Stimulated activated CD4-positive, alpha-beta T cell treated with anti-CD3 and anti-CD28 coated beads, Interleukin-15, amount 100 ng/mL, for 1 hour (primary cell): ENCODE measurements at places on chromosomes 3 and 15.

DNA sequence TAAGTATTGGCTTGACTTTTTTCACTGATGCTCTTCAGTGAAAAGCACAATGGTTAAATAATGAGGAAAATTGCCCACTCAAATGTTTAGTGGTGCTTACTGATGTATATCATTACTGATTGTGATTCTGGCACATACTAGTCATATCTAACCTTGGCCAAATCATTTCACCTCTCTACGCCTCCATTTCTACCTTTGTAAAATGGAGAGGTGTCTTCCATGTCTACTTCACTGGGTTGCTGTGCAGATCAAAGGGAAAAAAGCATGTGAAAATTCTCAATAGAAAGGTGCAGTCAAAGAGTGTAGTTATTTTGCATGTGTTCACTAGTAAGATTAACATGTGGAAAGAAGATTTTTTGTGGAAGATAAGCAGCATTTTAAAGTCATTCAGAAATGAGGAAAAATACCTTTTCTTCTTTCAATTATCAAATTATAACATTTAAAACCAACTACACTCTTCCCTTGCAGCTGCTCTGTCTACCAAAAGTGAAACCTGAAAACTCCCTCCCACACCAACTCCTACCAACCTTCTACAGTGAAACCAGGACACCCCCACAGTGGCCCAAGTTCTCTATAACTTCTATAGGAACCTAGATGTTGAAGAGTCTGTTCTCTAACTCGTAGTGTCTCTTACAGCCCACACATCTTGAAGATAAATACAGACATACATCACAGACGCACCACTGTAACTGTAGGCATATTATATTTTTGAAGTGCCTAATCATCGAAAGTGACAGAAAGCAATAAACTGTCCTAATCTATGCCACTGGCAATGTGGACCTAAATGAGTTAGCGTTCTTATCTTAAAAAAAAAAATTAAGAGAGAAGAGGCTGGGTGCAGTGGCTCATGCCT is 1.4 kb downstream of the CD200R1 start:
- DNase-seq, result peak; percentile 14

DNA sequence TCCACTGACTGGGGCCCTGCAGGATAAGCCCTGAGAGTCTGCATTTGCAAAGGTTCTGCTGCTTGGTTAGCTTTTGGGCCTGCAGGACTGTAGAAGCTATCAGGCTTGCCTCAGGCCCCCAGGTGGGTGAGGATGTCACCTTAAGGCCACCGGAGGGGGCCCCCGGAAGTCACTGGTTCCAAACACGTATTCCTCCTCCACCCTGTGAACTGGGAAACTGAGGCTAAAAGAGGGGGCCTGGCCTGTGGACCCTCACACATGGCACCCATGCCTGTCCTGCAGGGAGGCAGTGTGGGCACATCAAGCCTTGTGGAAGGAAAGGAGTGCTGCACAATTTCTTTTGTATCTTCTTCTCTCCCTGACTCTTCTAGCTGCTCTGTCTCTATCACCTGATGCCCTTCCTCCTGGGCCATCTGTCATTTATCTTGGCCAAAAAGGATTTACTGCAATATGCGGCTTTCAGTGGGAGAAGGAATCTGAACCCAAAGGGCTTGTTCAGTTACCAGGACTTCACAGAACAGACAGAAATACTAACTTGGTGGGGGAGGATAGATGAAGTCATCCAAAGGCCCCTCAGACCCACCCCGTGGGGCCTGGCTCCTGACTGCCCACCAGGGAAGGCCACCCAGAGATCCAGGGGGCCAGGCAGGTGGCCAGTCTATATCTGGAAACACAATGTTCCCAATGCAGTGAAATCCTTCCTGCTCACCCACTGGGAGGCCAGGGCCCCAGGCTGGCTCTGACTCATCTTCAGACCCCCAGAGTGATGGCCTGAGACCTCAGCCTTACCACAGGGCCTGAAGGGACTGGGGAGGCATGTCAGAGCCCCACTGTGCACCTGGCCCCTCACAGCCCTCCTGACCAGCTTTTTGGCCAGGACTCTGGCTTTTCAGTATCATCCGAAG is 18.3 kb downstream of the UBAP1L start:
- DNase-seq, result no peak

GRCh38 chr3:165254812-165255211 is 58.6 kb upstream of the SLITRK3 start:
- DNase-seq, result no peak

GRCh38 chr15:68201153-68201878 is 3.8 kb downstream of the CALML4 start:
- no peak for DNase-seq

DNA sequence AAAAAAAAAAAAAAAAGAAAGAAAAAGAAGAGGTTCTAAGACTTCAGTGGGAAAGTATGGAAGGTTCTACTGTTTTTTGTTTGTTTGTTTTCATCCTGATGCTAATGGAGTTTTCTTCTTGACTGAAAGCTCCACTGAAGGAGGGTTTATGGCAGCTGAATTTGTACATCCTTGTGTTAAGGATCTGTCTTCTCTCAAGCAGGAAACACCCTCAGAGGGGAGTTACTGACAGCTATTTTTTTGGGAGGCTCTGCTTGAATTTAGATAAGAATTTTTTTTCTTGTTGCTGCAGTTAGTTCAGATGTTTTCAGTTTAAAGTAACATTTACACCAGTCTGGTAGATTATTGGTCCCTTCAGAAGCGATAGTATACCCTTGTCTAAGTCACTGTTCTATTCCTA is 325.3 kb downstream of the ROBO2 start:
- no peak for DNase-seq

DNA sequence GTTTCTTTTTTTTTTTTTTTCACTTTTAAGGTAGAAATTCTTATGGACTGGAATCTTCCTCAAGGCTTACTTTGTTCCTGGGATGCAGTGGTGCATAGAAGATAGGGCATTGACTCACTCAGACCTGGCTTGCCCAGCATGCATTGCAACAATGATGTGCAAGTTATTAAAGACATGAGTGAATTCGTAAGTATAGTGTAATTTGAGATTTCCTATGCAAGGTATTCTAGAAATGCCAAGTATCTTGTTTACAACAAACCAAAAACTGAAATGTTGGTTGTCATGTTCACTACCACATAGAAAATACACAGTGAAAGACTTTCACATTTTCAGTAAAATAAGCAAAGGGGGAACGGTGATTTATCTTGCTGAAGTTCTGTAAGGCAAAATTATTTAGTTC is 56.5 kb upstream of the FNDC3B start:
- DNase-seq, result no peak

GRCh38 chr3:54305409-54306099 is 183.2 kb downstream of the CACNA2D3 start:
- no peak for DNase-seq

DNA sequence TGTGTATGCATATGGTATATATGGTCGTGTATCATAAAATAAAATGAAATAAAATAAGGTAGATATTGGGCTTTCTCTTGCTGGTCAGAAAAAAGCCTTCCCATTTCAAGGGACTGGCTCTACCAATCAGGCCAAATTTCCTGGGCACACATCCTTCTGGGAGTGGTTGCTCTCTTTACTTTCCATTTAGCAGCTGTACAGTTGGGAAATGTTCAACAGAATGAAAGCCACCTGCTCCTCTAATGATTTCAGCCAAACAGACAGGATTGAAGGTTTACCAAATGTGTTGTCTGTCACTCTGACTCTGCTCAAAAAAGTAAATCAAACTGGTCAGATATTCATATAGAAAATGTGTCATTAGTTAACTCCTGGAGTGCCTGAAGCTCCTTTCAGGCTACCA is 380.4 kb downstream of the ROBO2 start:
- no peak for DNase-seq

- no peak for DNase-seq
These were observed 1.7 kb upstream of the SLC2A2 start for GRCh38 chr3:171028025-171028778.

DNA sequence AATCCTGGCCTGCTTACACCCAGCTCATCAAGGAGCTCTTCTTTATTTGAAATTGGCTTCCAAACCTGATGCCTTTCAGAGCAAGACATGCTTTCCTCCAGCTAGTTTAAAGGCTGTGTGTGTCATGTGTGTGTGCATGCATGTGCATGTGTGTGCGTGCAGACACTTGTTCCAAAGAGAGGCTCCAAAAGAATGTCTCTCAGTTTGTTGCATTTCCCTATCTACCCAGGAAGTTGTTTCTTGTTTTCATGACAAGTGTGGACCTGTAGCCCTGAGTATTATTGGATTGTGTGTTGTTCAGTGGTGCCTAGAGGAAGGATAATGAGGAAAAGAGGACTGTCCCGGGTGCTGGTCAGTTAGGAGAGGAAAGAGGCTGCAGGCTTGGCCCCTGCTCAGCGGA is 240.0 kb downstream of the THSD4 start:
- no peak for DNase-seq

GRCh38 chr3:184631472-184631861 is 69.9 kb downstream of the EPHB3 start:
- no peak for DNase-seq

DNA sequence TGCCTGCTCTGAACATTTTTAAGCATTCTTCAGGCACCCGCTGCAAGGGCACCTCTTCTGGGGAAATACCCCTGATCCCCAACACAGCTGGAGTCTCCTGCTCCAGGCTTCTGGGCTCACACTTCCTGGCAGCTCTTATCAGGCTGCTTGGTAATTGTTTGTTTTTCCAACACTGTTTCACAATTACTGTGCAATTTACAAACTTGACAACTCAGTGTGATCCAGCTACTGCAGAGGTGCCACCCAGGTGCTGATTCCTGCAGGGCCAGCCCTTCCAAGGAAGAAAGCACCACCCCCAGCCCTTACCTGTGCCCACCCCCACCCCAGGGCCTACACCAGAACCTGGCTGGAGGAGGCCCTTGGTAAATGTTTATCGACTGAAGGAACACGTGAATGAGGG is 66.5 kb downstream of the MAGEF1 start:
- no peak for DNase-seq

DNA sequence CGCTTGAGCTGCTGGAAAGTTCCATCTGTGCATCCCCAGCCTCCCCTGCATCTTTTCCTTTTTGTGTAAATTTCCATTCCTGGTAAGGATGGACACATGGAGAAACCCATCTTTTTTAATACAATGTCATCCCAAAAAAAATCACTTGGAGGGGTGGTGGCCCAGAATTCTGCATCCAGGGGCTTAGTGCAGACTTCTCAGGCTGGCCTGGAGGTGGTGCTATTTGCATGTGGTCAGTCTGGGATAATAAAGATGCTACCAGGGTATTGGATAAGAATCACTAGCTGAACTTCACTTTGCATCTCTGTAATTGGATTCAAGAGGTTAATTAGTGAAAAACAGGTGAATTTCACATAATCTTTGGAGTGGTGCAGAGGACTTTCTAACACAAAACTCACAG is 1.8 kb upstream of the ZSCAN2 start:
- DNase-seq, result no peak

DNA sequence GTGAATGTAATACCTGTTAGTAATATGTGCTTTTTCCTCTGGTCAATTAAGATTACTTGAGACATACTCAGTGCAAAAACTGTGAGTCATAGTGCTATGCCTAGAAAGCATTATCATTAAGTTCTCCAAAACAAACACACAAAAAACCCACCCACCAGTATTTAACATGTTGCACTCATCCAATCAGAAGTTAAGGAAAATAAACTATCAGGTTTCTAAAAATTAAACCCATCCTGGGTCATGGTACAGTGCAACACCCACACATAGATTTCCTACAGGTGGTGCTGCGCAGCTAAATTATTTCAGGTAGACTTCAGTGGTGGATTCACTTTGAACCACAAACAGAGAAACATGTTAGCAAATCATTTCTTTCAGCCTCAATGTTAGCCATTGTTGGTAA is 264.4 kb upstream of the VEPH1 start:
- DNase-seq, result no peak

DNA sequence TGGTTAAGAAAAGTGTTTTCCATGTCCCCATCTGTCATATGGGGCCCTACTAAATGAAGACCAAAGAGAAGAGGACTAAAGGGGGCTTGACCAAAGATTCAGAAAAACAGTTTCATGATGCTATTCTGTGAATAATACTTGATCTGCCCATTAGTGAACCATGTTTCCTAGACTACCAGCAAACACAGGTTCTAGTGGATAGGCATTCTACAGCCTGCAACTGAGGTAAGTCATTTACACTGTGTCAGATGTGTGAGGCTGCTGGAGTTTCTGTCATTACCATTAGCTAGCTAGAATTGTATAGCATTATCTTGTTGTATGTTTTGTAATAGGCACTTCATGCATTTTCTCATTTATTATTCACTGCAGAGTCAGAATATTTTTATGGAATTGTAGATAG is 6.6 kb downstream of the GPR171 start:
- no peak for DNase-seq

- no peak for DNase-seq
These were observed 509.1 kb downstream of the TUSC7 start for GRCh38 chr3:117218641-117219048.

GRCh38 chr3:106247902-106248684 is 379.3 kb upstream of the CBLB start:
- DNase-seq, result no peak

DNA sequence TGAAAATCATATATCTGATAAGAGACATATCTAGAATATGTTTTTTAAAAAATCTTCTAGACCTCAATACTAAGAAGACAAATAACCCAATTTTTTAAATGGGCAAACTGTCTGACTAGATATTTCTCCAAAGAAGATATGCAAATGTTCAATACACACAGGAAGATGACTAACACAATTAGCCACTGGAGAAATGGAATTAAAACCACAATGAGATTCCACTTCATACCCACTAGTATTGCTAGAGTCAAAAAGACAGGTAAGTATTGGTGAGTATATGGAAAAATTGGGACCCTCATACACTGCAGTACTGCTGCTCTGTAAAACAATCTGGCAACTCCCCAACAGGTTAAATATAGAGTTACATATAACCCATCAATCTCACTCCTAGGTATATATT is 33.1 kb upstream of the TOPAZ1 start:
- DNase-seq, result no peak

- no peak for DNase-seq
These were observed 71.4 kb downstream of the DUT start for GRCh38 chr15:48402427-48403177.

GRCh38 chr3:69683082-69683806 is 56.0 kb upstream of the MITF start:
- DNase-seq, result no peak

DNA sequence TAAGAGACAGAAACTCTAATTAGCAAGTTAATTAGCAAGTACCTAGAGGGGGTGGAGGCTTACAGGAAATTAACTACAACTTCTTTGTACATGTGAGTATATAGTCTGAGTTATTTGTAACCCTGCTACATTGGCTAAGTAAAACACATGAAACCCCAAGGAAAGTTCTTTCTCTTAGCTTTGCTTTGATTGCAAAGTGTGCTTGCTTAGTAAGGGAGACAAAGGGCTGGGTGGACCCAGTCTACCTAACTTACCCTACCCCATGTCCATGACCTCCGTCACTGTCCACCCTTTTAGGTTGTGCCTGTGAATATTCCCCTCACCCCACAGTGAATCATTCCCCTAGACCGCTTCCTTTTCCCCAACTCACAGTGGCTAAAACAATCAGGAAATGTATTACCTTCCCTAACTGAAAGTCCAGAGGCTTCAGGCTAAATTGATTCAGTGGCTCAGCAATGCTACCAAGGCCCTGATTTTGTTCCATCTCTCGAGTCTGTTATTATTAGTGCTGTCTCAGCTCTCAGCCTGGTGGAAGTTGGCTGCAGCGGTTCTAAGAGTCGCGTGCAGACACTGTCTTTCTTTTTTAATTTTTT is 31.1 kb upstream of the RYR3 start:
- DNase-seq, result no peak

- no peak for DNase-seq
These were observed 285.0 kb upstream of the LYSMD4 start for GRCh38 chr15:100018191-100018590.
